Central memory CD8-positive, alpha-beta T cell (primary cell): ENCODE measurements at places on chromosomes 16 and 17.

DNA sequence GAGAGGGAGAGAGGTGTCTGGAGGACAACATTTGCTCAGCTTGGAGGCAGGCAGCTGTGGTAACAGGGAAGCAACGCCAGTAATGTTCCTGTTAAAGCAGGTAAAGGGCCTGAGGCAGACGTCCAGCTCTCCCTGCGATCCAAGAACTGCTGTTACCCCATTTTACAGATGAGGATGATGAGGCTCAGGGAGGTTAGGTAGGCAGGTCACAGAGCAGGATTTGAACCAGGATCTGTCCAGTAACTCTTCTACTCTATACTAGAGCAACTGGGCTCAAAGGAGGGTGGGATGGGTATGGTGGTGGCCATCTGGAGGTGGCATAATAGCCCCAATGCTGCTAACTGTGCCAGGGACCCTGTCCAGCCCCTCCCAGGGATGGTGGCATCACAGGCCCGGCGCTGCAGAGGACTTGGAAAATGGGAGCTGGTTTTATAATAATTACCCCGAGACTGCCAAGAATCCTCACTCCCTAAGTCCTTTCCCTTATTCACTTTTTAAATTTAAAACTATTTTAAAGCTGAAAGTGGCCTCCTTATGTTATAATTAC, 12.0 kb downstream of the CA7 start:
- H3K27ac ChIP-seq = no peak overlapping the region
- DNase-seq = no peak

- H3K27me3 ChIP-seq = no peaks in the 10 kb centered on the region
- DNase-seq = no peak
- H3K27ac ChIP-seq = no peak overlapping the region
- H3K4me1 ChIP-seq = no peaks in the 10 kb centered on the region
Observed at GRCh38 chr17:75570772-75571171, 16.8 kb upstream of the MYO15B start.

DNA sequence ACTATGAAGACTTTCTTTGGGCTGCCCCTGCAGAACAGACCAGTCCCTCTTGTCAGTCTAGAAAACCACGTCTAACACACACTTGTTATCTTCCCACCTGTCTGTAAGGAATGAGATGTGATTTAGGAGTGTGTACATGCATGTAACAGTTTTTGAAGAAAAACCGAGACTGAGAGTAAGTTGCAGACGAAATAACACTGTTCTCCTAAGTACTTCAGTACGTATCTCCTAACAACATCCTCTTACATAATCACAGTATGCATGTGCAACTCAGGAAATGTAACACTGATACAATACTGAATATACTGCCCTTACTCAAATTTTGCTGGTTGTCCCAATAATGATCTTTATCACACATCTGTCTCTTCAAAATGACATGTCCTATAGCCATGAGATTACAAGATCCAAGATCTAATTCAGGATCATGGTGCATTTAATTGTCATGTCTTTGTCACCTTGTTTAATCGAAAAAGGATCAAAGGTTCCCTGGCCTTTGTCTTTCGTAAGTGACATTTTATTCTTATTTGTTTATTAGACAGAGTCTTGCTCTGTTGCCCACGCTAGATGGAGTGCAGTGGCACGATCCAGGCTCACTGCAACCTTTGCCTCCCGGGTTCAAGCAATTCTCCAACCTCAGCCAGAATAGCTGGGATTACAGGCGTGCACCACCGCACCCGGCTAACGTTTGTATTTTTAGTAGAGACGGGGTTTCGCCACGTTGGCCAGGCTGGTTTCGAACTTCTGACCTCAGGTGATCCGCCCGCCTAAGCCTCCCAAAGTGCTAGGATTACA, 25.6 kb downstream of the CREBBP start:
- DNase-seq = no peak
- no peaks in the 10 kb centered on the region for H3K27me3 ChIP-seq
- peaks cover 71% of the 10 kb centered on the region for H3K4me1 ChIP-seq
- H3K27ac ChIP-seq = peak overlapping the region; percentile 64

DNA sequence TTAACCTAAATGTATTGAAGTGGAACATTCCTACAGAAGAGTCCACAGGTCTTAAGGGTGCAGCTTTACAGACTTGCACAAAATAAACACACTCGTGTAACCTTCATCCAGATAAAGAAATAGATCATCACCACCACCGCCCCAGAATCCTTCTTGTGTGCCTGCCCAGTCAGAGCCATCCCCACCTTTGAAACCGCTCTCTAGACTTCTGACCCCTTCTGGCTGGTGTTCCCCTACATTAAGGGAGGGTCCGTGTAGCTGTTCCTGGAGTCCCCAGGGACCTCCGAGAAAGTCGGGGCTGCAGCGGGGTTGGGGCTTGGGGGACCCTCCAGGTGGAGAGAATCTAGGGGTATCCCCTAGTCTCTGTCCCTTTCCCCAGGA, 9.4 kb downstream of the TBX4 start:
- H3K4me1 ChIP-seq = peaks cover 7% of the 10 kb centered on the region
- H3K36me3 ChIP-seq = peaks cover 2% of the 10 kb centered on the region

- H3K27ac ChIP-seq = peak overlapping the region; percentile 20
- DNase-seq = no peak
- no peak overlapping the region for H3K4me3 ChIP-seq
- peaks cover 3% of the 10 kb centered on the region for H3K36me3 ChIP-seq
- H3K4me1 ChIP-seq = peaks cover 47% of the 10 kb centered on the region
Observed at GRCh38 chr17:14116263-14117024, 47.1 kb downstream of the COX10 start.

GRCh38 chr16:60459463-60459862, 1576.8 kb downstream of the CDH8 start:
- no peaks in the 10 kb centered on the region for H3K36me3 ChIP-seq
- no peak overlapping the region for H3K4me3 ChIP-seq
- H3K27ac ChIP-seq = no peak overlapping the region
- no peaks in the 10 kb centered on the region for H3K27me3 ChIP-seq
- DNase-seq = no peak
- H3K4me1 ChIP-seq = no peaks in the 10 kb centered on the region

DNA sequence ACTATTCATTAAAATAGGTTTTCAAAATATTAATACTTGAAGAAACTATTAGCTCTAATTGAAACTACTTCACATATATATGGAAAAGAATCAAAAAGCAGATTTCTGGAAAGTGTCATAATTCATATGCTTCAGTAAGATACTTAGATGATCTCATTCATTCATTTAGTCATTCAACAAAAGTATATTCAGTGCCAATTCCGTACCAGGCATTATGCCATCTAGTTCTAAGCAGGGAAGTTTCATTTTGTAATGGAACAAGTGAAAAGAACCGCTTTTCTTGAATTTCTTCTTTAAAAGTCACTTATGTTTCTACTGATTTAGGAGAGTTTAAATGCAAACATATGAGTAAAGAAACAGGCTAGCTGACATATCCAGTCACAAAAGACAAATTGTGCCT, 118.3 kb upstream of the FAM20A start:
- H3K4me1 ChIP-seq = no peaks in the 10 kb centered on the region
- H3K27me3 ChIP-seq = peaks cover 48% of the 10 kb centered on the region
- no peak overlapping the region for H3K27ac ChIP-seq

DNA sequence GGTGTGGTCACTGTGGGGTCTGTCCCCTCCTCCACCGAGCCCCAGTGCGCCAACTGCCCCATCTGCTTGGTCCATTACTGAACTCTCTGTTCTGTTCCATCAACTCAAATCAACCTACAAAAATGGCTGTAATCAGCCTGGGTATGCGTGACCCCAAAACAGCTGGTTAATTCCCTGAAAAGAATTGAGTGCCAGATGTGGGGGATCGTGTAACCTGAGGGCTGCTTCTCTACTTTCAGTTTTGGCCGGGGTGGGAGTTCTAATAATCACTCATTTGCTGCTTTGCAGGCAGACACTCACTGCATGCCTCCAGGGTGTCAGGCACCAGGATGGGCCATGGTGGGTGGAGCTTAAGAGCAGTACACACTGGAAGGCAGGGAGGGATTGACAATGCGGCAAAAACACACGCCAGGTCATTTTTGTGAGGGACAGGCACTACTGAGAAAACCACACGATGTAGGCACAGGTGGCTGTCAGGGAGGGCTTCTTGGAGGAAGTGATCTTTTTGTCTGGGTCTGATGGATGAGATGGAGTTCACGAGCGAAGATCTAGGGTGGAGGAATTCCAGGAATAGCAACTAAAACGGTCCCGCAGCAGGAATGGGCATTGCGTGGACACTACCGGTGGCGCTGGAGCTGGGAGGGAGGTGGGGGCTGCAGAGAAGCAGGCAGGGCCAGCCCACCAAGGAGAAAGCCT, 30.4 kb upstream of the SSTR5 start:
- DNase-seq = no peak
- no peaks in the 10 kb centered on the region for H3K4me1 ChIP-seq
- no peaks in the 10 kb centered on the region for H3K36me3 ChIP-seq
- no peak overlapping the region for H3K4me3 ChIP-seq

DNA sequence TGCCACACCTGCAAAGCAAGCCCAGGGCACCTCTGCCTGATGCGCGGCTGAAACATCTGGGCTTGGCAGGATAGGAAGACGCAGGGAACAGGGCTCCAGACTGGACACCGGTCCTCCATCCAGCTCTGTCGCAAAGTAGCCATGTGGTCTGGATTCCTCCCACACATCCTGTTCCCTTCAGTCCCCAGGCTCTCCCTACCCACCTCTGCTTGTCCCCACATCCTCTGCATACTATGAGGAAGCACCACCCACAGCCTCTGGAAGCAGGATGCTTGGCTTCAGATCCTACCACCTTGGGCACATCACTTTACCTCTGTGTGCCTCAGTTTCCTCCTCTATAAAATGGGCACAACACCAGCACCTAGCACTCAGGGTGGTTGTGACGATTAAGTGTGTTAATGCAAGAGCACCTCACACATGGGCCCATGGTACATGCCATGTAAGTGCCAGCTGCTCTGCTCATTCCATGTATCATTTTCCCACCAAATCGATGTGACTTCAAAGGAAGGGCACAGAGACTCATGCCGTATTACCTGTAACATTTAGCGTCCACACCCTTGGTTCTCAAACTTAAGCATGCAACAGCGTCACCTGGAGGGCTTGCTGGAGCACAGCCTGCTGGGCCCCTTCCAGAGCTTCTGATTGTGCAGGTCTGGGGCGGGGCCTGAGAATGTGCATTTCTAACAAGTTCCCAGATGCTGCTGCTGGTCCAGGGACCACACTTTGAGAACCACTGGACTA, 138.6 kb upstream of the SDK2 start:
- H3K4me3 ChIP-seq = no peak overlapping the region
- no peaks in the 10 kb centered on the region for H3K4me1 ChIP-seq
- H3K27ac ChIP-seq = no peak overlapping the region
- DNase-seq = no peak
- no peaks in the 10 kb centered on the region for H3K36me3 ChIP-seq
- H3K27me3 ChIP-seq = peaks cover 54% of the 10 kb centered on the region
